Activated CD8-positive, alpha-beta memory T cell treated with anti-CD3 and anti-CD28 coated beads for 48 hours (primary cell): ENCODE measurements at places on chromosomes 2 and 18.

DNA sequence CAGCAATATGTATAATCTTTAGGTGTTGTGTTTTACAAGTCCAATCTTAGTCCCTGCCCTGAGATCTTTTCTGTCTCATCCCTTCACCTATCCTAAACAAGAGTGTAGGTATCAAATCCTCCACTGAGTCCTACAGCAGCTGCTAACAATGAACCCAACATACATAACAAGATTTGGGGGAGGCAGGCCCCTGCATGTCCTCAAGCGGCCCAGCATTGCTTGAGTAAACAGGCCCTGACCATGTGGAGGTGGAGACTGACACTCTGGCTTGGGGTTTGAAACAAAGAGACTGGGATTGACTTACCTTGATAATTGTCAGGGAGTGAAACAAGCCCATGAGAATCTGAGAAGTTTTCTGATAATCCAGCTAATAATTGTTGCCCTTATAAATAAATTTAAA lies 213.4 kb downstream of the STK39 start:
- DNase-seq = no peak

DNA sequence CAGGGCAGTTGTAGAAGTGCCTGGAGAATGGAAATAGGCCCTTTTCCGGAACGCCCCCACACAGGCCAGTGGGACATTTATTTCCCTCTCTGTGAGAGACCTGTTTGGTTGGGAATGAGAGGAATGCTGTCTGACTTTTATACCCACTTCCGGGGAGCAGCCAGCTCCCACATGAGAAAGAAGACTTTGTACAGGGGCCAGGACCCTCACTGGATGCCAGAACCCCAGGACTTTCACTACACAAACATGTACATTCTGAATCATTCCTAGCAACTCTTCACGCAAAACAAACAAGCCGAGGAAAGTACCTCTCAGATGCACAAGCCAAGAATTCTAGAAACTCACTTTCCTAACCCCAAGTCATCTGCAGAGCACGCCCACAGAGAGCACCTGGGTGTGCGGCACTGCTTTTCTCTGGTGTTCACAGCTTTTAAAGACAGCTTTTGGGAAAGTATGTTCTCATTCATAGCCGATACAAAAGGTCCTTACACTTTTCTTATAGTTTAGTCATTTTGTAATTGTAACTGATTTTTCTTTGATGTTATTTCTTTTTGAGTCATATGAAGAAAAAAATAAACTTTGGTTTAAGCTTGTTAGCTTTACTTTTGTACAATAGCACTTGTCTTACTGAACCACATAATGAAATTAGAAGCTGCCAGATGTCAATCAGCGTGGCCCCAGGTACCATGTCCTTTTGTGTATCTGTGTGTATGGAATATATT lies 856.1 kb upstream of the ID2 start:
- DNase-seq = no peak

- DNase-seq = no peak
Measured at GRCh38 chr2:54469484-54470053, 13.4 kb downstream of the SPTBN1 start.

- no peak for DNase-seq
Measured at GRCh38 chr2:203987959-203988358, 51.4 kb downstream of the ICOS start.

- no peak for DNase-seq
Measured at GRCh38 chr2:33529771-33530481, 53.5 kb downstream of the RASGRP3 start.

DNA sequence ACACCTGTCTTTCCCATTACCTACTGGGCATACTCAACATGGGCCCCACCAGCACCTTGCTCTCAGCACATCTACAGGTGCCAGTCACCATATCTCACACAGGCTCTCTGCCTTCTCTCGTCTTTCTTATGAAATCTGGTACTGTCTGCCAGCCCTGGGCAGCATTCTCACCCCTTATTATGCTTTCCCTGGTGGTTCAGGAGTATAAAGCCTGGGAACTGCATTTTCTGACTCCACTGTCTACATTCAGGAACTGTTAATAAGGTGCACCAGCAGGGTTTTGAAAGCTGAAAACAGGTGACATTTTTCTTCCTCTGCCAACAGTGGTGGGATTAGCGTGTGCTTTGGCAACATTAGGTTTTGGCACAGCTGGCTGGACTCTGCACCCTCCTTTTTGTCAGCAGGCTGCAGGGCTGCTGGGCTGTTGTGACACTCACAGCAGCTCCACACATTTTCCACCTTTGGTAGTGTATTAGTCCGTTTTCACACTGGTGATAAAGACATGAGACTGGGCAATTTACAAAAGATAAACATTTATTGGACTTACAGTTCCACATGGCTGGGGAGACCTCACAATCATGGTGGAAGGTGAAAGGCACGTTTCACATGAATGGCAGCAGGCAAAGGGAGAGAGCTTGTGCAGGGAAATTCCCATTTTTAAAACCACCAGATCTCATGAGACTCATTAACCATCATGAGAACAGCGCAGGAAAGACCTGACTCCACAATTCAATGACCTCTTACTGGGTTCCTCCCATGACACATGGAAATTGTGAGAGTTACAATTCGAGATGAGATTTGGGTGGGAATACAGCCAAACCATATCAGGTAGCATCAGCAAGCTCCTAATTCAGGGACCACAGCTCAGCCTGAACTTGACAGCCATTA lies 343.1 kb upstream of the LYPD1 start:
- DNase-seq = no peak

GRCh38 chr2:176854062-176854461 lies 358.5 kb upstream of the HNRNPA3 start:
- no peak for DNase-seq

GRCh38 chr2:230674966-230675672 lies 37.5 kb upstream of the CAB39 start:
- no peak for DNase-seq

- DNase-seq = no peak
Measured at GRCh38 chr2:227188292-227188691, 23.9 kb downstream of the COL4A3 start.

DNA sequence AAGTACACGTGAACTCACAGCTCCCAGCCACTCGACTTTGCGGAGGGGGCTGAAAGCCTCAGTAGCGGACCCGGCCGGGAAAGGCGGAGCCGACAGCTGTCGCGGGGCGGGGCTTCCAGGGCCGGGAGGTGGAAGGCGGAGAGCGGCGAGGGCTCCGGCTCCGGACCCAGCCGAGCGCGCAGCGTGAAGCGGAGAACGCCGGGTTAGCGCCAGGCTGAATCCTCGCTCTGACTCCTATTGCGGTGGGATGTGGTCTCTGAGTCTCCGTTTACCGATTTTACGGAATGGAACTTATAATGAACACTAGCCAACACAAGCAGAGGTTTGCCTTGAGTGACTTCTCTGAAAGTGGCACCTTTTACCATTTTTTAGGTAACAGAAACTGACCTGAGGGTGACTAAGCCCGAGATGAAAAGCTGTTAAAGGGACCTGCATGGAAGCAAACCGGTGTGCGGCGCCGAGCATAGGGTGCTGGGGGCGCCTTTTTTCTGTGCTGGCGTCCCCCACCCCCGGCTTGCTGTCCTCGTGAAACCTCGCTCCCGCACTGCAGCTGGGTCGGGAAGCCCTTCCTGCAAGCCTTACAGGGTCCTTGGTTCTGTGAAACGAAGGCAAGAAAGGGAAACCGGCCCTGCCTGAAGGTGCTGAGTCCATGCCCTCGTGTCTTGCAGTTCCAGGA lies 72.9 kb downstream of the EN1 start:
- no peak for DNase-seq

- DNase-seq = no peak
Measured at GRCh38 chr2:66840321-66841002, 405.5 kb downstream of the MEIS1 start.

GRCh38 chr18:48931680-48932461 lies 18.9 kb downstream of the SMAD7 start:
- DNase-seq = no peak

GRCh38 chr2:181998891-181999654 lies 13.4 kb downstream of the PPP1R1C start:
- no peak for DNase-seq

- no peak for DNase-seq
Measured at GRCh38 chr2:25375989-25376545, 34.3 kb upstream of the DNMT3A start.

GRCh38 chr2:159856760-159857159 lies 58.8 kb upstream of the CD302 start:
- no peak for DNase-seq

GRCh38 chr2:177298191-177298590 lies 33.7 kb upstream of the NFE2L2 start:
- DNase-seq = no peak

DNA sequence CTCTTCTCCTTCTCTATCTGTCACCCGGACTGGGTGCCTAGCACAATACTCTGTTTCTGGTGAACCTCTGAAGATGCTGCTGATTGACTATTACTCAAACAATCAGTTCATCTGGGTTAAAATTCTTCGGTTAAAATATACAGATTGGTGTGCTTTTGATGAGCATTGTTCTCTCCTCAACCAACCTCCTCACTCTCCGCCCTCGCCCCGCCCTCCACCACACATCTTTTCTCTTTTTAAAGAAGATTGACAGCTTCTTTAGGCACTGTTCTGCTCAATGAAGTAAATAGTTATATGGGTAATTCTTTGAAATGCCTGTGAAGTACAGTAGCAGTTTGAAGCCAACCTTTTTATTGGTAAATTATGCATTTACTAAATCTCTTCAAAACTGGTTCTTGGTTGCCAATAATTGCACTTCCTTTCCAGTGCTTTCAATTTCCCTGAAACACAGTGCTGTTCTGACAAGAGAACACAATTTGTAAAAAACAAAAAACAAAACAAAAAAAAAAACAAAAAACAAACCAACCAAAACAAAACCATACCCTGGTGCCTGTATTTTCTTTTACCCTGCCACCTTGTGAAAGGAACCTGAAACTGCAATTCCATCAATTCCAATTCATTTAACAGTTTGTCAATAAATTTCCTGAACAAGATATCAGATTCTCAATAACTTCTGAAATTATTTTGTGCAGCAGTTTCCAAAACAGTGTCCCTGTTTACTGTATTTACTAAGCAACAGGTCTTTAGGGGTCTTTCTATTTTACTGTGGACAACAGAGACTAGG lies 188.6 kb downstream of the LRP1B start:
- no peak for DNase-seq

- no peak for DNase-seq
Measured at GRCh38 chr2:99085421-99085820, 56.1 kb upstream of the C2orf15 start.

- DNase-seq = no peak
Measured at GRCh38 chr2:180311-180710, 83.5 kb downstream of the SH3YL1 start.

- no peak for DNase-seq
Measured at GRCh38 chr18:51765606-51766360, 568.3 kb upstream of the MEX3C start.

DNA sequence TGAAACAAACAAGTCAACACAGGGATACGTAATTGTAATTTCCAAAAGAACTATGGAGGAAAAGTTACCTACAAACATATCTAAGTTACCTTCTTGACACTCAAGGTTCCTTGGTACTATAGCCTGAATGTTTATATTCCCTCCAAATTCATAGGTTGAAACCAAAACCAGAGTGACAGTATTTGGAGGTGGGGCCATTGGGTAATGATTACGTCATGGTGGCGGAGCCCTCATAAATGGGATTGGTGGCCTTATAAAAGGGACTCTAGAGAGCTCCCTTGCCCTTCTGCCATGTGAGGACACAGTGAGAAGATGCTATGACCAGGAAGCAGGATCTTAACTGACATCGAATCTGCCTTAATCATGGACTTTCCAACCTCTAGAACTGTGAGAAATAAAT lies 87.3 kb downstream of the PMAIP1 start:
- no peak for DNase-seq

GRCh38 chr2:27720004-27720551 lies 51.4 kb upstream of the MRPL33 start:
- DNase-seq = no peak

- no peak for DNase-seq
Measured at GRCh38 chr2:144372410-144373080, 147.4 kb downstream of the ZEB2 start.
